ENCODE measurements at places on chromosomes 7 and 10.

DNA sequence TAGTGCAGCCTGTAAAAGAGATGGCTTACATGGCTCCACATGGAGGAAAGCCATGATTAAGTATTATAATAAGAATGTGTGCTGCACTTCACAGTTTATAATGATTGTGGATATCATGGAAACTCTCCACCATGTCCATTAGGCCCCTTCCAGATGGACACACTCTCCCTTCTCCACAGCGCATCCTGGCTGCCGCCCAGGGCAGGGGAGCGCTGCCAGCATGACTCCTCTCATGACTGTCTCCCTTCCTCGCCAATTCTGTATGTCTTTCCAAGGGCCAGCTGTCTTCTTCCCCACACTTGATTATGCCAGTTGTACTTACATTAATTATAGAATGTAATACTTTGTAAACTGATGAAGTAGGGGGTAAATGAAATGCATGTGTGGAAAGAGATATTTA, 259.3 kb upstream of the TMEM72 start:
- DNase-seq = no peak

GRCh38 chr7:121500360-121501058, 104.4 kb upstream of the FAM3C start:
- DNase-seq = no peak

DNA sequence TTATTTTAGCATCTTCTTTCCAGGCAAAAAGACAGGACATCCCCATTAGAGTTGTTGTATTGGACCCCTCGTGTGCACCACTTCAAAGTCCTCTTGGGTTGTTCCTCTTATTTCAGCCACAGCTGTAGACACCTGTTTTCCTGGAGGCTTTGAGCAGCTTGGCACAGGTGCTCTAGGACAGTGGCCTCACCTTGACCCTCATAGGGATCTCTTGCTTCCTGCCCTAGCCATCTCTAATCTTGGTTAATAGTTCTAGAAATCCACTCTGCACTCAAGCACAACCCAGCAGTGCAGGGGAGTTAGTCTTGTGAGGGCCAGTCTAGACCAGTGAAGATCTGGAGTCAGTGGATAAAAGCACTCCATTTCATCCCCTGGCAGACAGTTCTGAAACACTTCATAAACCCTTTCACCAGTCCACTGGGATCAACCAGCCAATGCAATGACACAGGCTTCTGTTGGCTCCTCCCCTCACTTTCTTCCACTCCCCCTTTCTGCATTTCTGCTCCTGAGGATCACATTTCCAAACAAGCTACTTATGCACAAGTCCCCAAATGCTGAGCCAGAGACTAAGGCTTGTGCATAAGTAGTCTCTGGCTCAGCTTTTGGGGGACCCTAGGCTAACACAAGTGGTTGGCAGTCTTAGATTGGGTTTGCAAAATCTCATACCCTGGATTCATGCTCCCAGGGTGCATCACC, 131.5 kb upstream of the LAMB4 start:
- DNase-seq = no peak

DNA sequence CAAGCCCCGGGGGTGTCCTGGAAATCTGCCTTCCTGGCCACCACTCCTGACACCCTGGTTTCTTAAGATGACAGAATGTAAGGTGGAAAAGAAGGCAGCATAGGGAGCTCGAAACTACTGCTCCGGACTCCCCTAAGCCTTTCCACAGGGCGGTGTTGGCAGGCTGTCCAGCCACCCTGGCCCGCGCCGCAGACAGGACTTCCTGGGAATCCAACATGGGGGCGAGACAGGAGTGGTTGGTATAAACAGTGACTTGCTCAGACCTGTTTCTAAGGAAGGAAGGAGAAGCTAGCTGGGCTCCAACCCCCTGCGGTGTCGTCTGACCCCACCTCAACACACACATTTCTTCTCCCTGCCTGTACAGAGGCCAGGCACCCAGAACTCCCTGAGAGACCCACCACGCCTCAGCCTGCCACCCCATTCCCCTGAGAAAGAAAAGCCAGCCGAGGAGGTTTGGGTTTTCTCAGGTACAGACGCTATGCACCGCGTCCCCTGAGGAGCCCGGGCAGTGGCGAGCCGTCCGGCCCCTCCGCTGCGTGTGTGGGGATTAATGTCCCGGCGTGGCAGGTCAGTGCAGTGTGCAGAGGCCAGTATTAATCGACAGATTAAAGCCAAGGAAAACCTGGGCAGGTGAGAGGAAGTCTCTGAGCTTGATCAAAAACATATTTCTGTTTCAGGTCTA, 349.6 kb upstream of the MKI67 start:
- DNase-seq = no peak

GRCh38 chr10:7485244-7485556, 74.4 kb upstream of the SFMBT2 start:
- no peak for DNase-seq

DNA sequence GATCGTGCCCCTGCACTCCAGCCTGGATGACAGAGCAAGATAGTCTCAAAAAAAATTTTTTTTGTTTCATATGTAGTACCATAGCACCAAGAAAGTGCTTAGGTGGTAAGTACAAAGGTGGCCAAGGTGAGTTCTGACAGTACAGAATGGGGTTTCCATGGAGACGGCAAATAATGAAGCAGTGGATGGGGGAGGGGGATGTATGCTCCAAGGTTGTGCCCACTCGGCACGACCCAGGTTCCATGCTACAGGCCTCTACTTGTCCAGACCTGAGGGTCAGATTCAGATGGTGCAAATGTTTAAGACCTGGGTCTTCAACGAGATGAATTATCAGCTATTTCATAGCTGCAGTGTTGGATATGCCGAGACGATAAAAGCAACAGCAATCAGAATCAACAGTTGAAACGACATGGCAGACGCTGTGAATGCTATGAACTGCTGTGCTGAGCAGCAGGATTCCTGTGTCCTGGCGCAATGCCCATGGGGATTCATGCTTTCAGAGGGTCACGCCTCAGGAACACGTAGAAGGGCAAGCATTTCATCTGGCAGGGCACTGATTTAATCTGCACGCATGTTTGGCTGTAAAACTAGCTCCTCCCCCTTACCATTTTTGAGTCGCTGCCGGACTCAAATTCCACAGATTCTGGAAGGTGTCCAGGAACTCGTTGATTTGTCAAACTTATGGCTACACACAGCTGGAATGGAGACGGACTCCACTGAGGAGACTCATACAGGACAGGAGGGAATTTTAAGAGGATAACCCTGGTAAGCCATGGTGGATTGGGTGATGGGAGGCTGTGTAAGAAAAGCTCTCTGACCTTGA, 256.5 kb downstream of the FRMD4A start:
- DNase-seq = no peak

- DNase-seq = no peak
These were observed 4.9 kb upstream of the MCU start for GRCh38 chr10:72687035-72687434.

GRCh38 chr7:111333010-111333409, 229.3 kb downstream of the IMMP2L start:
- no peak for DNase-seq

DNA sequence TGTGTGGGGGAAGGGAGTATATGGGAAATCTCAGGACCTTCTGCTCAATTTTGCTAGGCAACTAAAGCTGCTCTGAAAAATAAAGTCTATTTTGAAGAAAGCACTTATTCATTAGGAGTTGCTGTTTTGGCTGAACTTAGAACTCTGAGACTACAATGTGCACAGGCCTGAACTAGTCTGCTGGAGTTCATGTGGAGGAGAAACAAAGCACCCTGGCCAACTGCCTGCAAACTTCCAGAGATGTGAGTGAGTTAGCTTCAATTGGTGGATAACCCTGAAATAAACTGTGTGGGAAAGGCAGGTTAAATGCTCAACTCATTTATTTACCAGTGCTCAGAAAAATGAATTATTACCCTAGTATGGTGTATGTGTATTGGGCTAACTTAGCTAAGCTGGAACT, 17.3 kb upstream of the FAM241B start:
- DNase-seq = no peak

GRCh38 chr7:157228864-157229422, 90.2 kb downstream of the UBE3C start:
- no peak for DNase-seq

DNA sequence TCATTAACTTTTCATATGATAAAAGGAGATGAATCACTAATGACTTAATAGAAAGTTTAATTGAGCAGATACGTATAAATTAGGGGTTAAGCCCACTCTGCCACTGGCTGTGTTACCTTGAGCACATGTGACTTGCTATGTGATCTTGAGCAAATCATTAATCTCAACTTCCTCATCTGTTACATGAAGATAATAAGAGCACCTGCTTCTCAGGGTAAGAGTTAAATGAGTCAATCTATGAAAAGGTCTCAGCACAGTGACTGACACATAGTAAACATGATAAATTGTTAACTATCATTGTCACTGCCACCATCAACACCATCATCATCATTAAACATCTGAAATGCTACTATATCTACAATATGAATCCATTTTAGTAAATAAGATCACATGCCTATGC, 110.8 kb downstream of the TPK1 start:
- no peak for DNase-seq

DNA sequence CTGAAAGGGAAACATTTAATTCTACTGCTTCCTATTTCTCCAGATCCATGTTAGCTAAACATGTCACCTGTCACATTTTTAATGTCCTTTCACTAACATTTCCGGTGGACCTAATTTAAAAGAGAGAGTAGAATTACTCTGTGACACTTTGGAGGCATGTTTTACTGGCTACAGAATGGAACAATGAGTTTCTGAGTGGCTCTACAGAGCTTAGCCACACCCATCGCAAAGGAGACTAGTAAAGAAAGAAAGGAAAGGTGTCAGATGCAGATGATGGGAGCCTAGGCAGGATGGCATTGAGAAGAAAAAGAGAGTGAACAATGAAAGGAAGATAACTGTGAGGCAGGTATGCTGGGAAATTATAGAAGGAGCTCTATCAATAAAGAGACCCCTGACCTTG, 35.9 kb downstream of the NDUFB2 start:
- DNase-seq = no peak

DNA sequence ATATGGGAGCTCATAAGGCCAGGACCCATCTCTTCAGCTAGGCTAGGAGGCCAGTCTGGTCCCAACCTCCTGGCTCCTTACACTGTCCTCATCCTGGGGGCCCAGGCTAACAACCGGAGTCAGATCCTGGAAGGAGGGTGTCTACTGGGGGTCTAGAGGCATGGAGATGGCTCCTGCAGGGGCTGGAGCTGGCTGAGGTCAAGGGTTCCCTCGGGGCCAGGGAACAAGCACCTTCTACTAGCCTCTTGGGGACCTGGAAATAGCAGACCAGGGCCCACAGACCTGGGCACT, 37.2 kb downstream of the CLRN3 start:
- no peak for DNase-seq

- DNase-seq = no peak
These were observed 1.7 kb downstream of the SDK1 start for GRCh38 chr7:3302681-3303320.

DNA sequence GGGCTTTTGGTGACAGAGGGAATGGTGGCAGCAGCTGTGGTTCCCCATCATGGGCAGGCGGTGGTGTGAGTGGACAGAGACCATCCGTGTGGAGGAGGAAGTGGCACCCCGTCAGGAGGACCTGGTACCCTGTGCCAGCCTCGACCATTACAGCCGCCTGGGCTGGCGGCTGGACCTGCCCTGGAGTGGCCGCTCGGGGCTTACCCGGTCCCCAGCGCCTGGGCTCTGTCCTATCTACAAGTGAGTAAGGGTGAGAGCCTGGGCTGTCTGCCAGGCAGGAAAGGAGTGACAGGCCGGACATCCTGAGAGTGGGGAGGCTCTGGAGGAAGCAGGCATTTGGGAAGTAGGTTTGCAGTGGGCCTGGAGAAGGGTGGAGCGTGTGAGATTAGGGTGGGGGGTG, 2.9 kb upstream of the ZNF467 start:
- DNase-seq = peak; percentile 10

DNA sequence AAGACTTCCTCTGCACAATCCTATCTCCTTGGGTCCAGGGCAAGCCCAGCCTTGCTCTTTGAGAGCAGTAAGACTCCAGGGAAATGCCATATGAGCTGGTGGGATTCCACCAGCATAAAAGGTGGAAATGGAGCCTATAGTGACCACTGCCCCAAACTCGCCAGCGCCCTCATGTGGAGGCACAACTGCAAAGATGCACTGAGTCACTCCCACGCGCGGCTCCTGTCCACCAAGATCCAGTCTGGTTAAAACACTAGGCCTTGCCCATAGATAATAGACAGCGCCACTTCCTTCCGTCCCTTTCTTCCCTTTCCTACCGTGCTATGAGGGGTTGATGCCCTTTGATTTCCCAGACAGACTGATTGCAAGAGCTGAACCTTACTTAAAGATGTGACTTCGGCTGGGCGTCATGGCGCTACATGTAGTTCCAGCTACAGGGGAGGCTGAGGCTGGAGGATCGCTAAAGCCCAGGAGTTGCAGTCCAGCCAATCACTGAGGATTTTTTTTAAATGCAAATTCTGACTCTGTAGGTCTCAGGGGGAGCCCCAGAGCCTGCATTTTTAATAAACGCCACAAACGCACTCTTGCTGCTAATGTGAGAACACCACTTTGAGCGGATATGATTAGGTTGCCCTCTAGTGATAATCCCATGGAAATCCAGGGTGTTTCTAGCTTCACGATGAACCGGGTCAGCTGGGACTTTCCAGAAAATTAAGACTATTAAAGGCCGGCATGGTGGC, 136.5 kb downstream of the EPC1 start:
- DNase-seq = peak; percentile 1

- no peak for DNase-seq
These were observed 140.3 kb downstream of the FOXP2 start for GRCh38 chr7:114554781-114555537.

GRCh38 chr10:8300925-8301324, 246.4 kb downstream of the GATA3 start:
- DNase-seq = no peak

GRCh38 chr10:30591249-30591670, 38.3 kb downstream of the LYZL2 start:
- peak; percentile 17 for DNase-seq

DNA sequence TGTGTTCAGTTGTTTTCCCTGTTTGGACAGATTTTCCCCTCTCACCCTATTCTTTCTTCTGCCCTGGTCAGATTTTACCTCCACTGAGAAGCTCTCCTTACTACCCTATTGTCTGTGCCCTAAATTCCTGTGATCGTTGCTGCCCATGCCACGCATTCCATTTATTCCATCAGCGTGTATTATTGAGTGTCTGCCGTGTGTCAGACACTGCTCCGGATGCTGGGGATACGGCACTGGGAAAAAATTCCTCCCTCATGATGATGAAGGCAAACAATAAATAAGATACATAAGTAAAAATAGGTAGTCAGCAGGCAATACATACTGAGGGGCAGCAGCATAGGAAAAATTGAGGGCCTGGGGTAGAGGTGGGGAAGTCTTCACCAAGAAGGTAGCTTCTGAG, 86.8 kb downstream of the FANK1 start:
- DNase-seq = no peak

GRCh38 chr7:102079140-102080018, 207.3 kb upstream of the SH2B2 start:
- no peak for DNase-seq

GRCh38 chr7:38368191-38368605, 94.8 kb upstream of the TARP start:
- DNase-seq = no peak

- DNase-seq = no peak
These were observed 39.6 kb downstream of the STAM start for GRCh38 chr10:17683541-17683940.

All from anterior cingulate cortex (tissue), 58 donors.